ENCODE measurements at places on chromosomes 5 and 9. TPM values are rescaled to one million over a fixed set of nuclear protein-coding genes. Genes with fewer than 3 reads are reported as not detected.

DNA sequence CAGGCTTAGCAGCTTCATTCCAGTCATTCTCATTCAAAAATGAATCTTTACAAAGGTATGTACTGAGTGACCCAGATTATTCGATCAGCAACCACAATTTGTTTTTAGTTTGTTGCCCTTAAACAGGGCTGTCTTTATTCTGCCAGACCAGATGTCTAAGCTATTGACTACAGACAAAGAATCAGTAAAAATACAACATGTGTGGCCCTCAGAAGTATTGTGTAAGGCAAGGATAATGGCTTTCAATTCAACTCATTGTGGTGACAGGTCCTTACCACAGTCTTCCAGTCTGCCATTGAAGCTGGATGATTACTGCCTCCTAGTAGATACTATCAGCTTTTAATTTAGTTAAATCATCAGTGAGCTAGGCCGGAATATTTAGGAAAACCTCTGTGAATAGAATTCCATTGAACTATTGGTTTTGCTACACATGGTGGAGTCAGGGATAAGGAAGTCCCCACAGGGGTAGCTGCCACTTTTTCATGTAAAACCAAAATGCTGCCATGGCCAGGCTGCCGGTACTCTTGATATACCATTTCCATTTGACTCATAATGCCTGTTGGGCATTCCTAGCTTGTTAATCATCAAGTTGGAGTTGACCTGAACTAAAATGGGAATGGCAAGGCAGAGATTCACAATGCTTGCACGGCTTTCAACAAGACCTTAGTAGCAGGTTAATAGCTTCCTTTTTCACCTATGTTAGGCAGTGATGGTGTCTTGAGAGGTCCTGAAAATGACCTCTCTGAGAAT, 175.6 kb downstream of the MEF2C start:
- H3K4me3 ChIP-seq, result no peak overlapping the region
- H3K36me3 ChIP-seq, result no peaks in the 10 kb centered on the region
- H3K27ac ChIP-seq, result no peak overlapping the region
- H3K27me3 ChIP-seq, result no peaks in the 10 kb centered on the region
- DNase-seq, result no peak

Gene GPX3
- total RNA-seq, result not detected

Gene SLC6A18
- total RNA-seq, result not detected

- H3K36me3 ChIP-seq, result no peaks in the 10 kb centered on the region
- no peak overlapping the region for H3K4me3 ChIP-seq
- no peak overlapping the region for H3K27ac ChIP-seq
- DNase-seq, result no peak
- H3K4me1 ChIP-seq, result no peaks in the 10 kb centered on the region
- H3K27me3 ChIP-seq, result no peaks in the 10 kb centered on the region
These were observed 887.3 kb upstream of the SEMA6A start for GRCh38 chr5:117461966-117462365.

- DNase-seq, result no peak
- H3K27me3 ChIP-seq, result no peaks in the 10 kb centered on the region
- no peak overlapping the region for H3K27ac ChIP-seq
- no peaks in the 10 kb centered on the region for H3K36me3 ChIP-seq
These were observed 56.2 kb downstream of the GLRA1 start for GRCh38 chr5:151868451-151868850.

GRCh38 chr5:166279828-166280227, 2011.6 kb upstream of the WWC1 start:
- no peaks in the 10 kb centered on the region for H3K36me3 ChIP-seq
- H3K4me3 ChIP-seq, result no peak overlapping the region
- H3K27me3 ChIP-seq, result no peaks in the 10 kb centered on the region
- DNase-seq, result no peak
- H3K4me1 ChIP-seq, result no peaks in the 10 kb centered on the region

- H3K27me3 ChIP-seq, result no peaks in the 10 kb centered on the region
- H3K36me3 ChIP-seq, result no peaks in the 10 kb centered on the region
- DNase-seq, result no peak
- H3K4me3 ChIP-seq, result no peak overlapping the region
- H3K27ac ChIP-seq, result no peak overlapping the region
These were observed 27.1 kb upstream of the CTXN3 start for GRCh38 chr5:127621601-127622325.

Gene CYLC2
- not detected for total RNA-seq

- peaks cover 16% of the 10 kb centered on the region for H3K27me3 ChIP-seq
- H3K27ac ChIP-seq, result no peak overlapping the region
- H3K4me1 ChIP-seq, result peaks cover 20% of the 10 kb centered on the region
- H3K36me3 ChIP-seq, result no peaks in the 10 kb centered on the region
- DNase-seq, result no peak
These were observed 3.0 kb downstream of the F2R start for GRCh38 chr5:76718880-76719279.

DNA sequence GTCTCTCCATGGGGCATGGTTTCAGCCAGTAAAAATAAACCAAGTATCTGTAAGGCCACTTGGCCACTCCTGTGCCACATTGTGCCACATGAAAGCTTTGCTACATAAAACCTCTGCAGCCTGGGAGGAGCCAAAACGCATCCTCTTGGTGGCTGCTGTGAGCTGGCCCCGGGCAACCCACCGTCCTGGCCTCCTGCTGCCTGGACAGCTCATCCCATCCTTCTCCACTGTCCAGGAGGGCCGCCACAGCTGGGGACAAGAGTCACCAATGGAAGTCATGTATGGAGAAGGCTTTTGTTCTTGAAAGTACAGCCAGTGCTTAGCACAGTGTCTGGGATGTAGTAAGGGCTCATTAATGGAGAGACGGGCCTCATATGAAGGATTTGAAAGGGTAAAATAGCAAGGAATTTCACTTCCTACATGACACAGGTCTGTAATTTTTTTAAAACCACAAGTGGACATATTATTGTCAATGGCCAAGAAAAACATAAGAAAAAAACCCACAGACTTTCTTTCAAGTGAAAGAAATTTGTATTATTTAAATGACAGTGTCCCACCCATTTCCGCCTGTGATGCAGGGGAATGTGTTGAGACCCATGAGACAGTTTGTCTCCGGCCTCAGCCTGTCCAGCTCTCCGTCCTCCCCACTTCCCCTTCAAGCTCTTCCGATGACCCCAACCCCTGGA, 6.6 kb downstream of the PTGES start:
- no peak for DNase-seq
- no peak overlapping the region for H3K4me3 ChIP-seq
- no peak overlapping the region for H3K27ac ChIP-seq
- no peaks in the 10 kb centered on the region for H3K4me1 ChIP-seq
- no peaks in the 10 kb centered on the region for H3K36me3 ChIP-seq

- DNase-seq, result no peak
- H3K27ac ChIP-seq, result no peak overlapping the region
- H3K36me3 ChIP-seq, result no peaks in the 10 kb centered on the region
These were observed 31.6 kb downstream of the LRRTM2 start for GRCh38 chr5:138843316-138844124.

All from naive thymus-derived CD4-positive, alpha-beta T cell (primary cell).